Hair follicle dermal papilla cell (primary cell): ENCODE measurements at places on chromosomes 1 and 21. TPM values are rescaled to one million over a fixed set of nuclear protein-coding genes. Genes with fewer than 3 reads are reported as not detected.

OPRD1 gene
- under 0.01 TPM in 1 of 2 replicates, not detected in the other for total RNA-seq

LCA5L gene
- 0.81 and 0.97 TPM in 2 replicates for total RNA-seq

ACKR1 gene
- not detected in 2 replicates for total RNA-seq

KRTAP11-1 gene
- not detected in 2 replicates for total RNA-seq

HUNK gene
- 1.2 and 1.8 TPM in 2 replicates for total RNA-seq

PRKAA2 gene
- 2.2 and 2.6 TPM in 2 replicates for total RNA-seq

CD1C gene
- total RNA-seq: not detected in 2 replicates
